NCI-H510A (cell line): ENCODE measurements at places on chromosomes 4 and X.

GRCh38 chrX:46665232-46666152 lies 91.9 kb downstream of the CHST7 start:
- no peak for DNase-seq

DNA sequence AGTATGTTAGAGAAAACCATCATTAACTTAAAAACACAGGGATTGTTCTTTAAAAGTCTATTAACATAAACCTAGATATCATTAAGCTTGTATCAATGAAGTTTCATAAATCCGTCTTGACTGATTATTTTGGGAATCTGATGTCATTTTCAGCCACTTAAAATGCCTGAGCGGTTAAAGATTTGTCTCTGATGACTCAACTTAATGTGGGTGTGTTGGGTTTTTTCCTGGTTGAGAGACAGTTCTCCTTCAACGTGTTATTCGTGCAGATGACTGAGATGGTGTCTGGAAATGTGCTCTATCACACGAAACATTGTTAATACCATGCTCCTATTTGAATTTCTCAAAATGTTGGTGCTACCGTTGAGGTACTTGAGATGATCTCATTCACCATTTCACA lies 227.3 kb upstream of the TENM3 start:
- no peak for DNase-seq

DNA sequence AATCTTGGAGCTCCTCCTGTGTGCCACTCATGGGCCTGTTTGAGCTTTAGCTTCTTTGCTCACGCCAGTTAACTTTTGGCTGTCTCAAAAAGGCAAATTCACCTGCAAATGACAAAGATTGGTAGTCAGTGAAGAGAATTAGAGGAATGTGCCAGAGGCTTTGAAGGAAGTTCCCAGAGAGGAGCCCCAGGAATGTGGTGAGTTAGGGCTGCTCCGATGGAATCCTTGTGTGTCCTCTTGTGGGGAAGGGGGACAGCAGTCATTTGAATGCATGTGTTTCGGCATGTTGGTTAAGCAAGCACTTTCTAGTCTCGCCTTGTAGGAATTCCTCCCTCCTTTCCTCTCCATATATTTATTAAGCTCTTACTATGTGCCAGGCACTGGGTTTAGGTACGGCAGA lies 62.9 kb downstream of the ELF4 start:
- DNase-seq, result no peak

- no peak for DNase-seq
Measured at GRCh38 chrX:115952417-115953092, 218.0 kb upstream of the AGTR2 start.

DNA sequence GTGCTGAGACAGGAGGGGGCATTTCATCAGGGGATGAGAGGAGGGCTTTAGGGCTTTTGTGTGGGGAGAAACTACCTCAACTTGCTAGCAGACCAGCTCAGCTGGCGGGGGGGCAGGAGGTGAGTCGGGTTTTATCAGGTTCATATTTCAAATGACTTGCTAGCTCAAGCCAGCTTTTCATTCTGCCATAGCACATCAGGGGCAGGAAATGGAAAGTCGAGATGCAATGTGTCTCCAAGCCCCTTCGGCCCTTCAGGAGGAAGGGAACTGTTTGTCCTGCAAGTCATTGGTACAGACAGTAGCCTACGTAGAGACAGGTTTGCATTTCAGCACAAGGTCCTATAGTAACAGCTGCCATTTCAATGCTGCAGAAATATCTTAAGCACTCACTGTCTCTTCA lies 194.1 kb downstream of the PTTG2 start:
- DNase-seq, result no peak

- DNase-seq, result peak; percentile 30
Measured at GRCh38 chr4:1351854-1352566, 5.0 kb downstream of the UVSSA start.

DNA sequence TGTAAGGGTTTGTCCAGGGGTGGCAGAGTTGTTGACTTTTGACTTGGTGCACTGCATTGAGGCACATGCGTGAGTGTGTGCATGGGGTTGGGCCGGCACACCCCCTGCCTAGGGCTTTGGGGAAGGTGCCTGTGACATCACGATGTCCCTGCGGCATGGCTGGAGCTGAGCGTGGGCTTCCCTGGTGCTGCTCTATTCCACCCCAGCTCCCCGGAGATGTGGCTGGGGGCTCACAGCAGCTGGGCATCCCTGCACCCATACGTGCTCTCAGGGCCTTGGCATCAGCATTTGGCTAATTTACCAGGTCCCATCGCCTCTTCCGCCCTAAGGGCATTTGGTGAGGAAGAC lies 5.7 kb downstream of the PSAPL1 start:
- no peak for DNase-seq

- peak; percentile 60 for DNase-seq
Measured at GRCh38 chr4:68129793-68130192, at the start of gene TMPRSS11F. Gene TMPRSS11F, minus strand, starts transcription at chr4:68129869. Its CDS starts 49 bp downstream, at chr4:68129820.

DNA sequence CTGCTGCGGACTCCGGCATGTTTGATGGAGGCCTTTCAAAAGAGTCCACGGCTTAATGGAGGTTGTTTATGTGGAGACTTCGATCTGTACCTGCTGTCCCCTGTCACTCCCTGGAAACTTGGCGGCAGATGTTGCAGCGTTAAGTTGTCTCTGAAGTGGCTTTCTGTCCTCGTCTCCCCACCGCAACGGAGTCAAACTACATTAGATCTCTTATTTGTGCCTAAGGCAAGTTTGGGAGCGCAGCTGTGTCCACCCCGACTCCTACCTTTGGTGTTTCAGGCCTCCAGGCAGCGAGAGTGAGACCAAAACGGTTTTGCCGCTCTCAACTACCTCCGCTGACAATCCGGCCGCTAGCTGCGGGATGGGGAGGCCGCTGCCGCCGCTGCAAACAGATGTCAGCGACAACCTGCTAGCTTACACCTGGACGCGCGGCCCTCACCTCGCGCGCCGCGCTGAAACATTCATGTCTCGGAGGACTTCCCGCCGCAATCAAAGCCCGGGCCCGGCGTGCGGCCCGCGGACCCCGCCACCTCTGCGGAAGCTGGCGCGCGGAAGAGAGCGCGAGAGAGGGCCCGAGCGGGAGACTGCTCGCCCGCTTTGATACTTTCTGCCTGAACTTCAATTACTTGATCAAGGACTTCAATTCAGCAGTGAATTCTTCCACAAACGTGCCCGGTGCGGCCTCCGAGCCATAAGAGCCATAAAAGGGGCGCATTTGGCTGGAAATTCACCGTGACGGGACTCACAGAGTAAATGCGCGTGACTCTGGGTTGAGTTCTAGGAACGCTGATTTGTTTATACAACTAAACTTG lies 108.4 kb downstream of the ANTXR2 start:
- no peak for DNase-seq

DNA sequence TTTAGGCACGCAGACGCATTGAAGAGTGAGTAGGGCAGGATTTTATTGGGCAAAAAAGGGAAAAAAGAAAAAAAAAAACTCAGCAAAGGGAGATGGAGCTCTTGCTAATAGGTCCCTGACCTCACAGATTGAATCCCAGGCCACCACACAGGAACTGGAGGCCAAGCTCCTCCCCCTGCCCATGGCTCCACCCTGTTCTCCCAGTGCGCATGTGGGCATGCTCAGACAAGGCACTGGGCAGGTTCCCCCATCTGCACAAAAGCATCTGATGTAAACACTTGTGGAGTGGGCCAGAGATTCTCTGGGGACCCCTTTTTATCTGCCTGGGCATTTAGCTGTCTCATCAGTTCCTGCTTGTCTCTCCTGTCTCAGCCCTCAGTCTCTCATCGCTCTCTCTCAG lies 9.5 kb downstream of the FRMD7 start:
- DNase-seq, result no peak

DNA sequence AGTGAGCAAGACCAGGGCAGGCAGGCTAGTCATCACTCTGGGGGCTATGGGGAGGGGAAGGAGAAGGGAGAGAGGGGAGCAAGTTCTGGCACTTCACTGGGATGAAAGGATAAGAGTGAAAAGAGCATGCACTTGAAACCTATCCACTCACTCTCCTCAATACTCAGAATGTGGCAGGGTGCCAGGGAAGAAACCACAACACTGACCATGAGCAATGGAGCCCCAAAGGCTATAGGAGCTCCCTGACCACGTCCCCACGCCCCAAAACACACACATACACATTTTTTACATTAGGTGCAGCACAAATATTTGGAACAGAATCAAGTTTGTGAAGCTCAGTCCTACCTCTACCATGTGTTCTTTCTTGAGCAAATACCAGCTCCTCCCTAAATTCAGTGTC lies 132.2 kb downstream of the IDS start:
- no peak for DNase-seq

DNA sequence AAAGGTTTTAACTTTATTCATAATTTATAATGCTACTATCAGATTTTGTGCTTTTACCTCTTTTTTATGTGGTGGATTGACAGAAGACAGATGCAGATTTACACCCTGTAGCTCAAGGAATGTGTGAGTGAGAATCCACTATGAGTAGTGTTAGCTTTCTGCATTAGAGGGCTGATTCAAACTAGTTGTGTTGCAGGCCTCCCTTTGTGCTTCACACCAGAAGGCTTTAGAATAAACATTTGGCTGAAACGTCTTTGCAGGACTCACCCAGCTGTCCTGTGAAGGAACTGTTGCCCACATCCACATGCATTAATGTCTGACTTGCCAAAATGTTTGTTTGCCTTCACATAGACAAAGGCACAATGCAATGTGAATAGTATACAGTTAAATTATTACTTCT lies 127.0 kb downstream of the PCDH7 start:
- DNase-seq, result no peak

GRCh38 chrX:30538271-30538670 lies 39.3 kb downstream of the TASL start:
- no peak for DNase-seq

GRCh38 chr4:165398570-165398969 lies 19.8 kb downstream of the CPE start:
- peak; percentile 85 for DNase-seq

GRCh38 chr4:153542834-153543233 lies 76.7 kb downstream of the TMEM131L start:
- no peak for DNase-seq

DNA sequence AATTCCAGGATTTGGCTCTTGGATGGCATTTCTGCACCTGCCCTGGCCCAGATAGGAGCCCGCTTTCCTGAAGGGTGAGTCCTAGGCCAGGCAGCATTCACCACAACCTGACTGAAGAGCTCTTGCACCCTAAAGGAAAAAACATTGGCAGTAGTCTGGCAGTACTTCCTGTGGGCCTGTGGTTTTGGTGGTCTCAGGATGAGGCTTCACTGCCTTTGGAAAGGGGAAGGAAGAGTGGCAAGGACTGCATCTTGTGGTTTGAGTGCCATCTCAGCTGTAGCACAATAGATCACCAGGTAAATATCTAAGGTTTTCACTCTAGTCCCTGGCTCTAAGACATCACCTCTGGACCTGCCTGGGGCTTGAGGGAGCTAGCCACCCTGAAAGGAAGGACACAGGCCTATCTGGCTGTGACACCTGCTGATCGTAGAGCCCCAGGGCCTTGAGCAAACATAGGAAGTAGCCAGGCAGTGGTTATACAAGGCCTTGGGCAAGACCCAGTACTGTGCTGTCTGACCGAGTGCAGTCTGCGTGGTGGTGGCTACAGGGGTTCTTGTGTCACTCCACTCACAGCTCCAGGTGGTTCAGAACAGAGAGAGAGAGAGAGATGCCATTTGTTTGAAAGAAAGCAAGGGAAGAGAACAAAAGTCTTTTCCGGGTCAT lies 28.5 kb upstream of the PRRG1 start:
- DNase-seq, result no peak

GRCh38 chr4:112213856-112214255 lies 17.7 kb upstream of the AP1AR start:
- no peak for DNase-seq

GRCh38 chrX:71917621-71918343 lies 7.1 kb downstream of the NHSL2 start:
- no peak for DNase-seq

GRCh38 chrX:15242899-15243555 lies 26.9 kb downstream of the ASB9 start:
- no peak for DNase-seq

DNA sequence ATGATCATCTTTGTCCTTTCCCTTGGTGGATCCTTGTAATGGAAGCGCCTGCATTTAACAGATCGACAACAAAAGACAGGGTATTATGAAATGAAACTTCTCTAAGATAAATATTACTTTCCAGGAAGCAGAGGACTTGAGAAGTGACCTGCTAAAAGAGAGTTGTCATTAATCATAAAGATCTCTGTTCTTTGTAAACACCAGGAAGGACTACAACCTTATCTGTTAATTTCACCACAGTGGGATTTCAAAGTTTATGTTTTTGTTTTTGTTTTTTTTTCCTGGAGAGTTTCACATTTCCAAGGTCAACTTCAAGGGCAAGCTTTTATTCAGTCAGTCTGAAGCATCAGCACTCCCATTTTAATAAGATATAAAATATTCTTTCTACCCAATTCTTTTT lies 170.9 kb downstream of the RCHY1 start:
- DNase-seq, result no peak

GRCh38 chrX:40949071-40949470 lies 136.2 kb upstream of the USP9X start:
- DNase-seq, result no peak

DNA sequence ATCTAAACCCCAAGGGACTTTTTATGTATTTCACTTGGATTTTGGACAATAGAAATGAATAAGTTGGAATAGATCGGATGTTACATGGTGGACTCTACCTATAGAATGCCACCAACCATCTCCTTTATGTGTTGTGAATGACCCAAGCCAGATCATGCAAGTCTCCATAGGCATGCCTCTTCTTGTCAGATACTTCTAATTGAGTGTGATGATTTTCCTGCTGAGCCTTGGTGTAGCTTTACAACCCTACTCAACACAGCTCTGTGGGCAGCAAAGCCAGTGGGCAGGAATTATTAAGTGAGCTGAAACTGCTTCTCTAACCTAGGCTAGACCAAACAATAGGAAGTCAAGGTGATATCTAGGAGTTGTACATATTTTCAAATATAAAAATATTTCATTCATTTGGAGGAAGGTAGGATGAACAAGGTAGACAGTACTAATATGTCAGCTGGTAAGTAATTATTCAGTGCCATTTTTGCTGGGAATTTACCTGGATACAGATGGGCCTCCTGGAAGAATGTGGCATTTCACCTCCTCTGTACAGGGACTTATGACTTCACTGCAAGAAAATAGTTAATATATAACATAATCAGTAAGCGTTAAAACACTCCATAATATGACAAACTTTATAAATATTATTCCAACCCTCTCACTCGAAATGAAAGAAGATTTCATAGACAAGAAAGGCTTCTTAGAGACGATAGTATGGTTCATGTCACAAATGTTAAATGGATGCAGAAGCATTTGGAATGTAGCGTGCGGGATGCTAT lies 298.0 kb upstream of the FAT1 start:
- no peak for DNase-seq

DNA sequence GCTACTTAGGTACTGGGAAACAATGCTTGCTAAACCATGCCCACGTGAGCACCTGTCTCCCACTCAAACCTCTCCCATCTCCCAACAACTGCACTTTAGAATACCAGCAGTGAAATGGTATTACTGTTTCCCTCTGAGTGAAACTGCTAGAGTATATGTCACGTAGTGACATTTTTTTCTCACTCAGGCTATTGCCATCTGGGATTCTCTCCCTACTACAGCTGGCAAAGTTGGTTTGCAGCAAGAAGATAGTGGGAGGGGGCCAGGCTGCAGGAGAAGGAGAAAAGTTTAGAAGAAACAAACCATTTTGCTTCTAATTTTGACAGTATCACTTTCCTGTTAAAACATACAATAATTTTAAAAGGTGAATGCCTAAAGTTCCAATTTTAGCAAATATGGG lies 358.3 kb downstream of the MAPK10 start:
- no peak for DNase-seq
